ENCODE measurements at places on chromosomes 12 and 14.

- DNase-seq: no peak
Measured at GRCh38 chr12:92605621-92606170, 97.1 kb upstream of the PLEKHG7 start.

DNA sequence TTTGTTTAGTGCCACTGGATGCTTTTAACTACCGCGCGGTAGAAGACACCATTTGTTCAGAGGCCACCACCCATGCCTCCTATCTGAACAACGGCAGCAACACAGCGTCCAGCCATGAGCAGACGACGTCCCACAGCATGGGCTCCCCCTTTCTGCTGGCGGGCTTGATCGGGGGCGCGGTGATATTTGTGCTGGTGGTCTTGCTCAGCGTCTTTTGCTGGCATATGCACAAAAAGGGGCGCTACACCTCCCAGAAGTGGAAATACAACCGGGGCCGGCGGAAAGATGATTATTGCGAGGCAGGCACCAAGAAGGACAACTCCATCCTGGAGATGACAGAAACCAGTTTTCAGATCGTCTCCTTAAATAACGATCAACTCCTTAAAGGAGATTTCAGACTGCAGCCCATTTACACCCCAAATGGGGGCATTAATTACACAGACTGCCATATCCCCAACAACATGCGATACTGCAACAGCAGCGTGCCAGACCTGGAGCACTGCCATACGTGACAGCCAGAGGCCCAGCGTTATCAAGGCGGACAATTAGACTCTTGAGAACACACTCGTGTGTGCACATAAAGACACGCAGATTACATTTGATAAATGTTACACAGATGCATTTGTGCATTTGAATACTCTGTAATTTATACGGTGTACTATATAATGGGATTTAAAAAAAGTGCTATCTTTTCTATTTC, 93.2 kb downstream of the FLRT2 start:
- DNase-seq: no peak

DNA sequence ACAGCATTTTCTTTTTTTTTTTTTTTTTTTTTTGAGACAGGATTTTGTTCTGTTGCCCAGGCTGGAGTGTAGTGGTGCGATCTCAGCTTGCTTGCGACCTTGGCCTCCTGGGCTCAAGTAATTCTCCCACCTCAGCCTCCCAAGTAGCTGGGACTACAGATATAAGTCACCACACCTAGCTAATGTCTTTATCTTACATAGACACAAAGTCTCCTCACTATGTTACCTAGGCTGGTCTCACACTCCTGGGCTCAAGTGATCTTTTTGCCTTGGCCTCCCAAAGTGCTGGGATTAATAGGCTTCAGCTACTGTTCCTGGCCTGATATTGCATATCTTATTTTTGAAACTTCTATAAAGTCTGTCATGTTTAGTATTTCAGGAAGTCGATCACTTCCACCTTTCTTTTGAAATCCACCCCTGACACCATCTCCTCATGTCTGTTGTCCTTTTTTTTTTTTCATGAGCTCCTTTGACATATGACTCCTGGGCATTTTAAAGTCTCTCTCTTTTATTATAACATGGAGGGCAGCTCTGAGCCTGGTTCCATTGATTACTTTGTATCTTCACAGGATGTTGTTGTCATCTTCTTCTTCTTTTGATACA, 5.9 kb upstream of the A2ML1 start:
- DNase-seq: no peak

- no peak for DNase-seq
Measured at GRCh38 chr12:120254809-120255208, 10.7 kb downstream of the PXN start.

DNA sequence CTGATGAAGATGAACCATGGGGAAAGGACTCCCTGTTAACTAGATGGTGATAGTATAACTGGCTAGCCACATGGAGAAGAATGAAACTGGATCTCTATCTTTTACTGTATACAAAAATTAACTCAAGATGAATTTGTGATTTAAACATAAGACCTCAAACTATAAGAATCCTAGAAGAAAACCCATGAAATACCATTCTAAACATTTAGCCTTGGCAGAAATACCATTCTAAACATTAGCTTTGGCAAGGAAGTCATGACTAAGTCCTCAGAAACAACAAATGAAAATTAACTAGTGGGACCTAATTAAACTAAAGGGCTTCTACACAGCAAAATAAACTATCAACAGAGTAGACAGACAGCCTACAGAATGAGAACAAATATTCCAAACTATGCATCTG, 28.4 kb upstream of the NOVA1 start:
- no peak for DNase-seq

GRCh38 chr14:91882776-91883175, 15.4 kb upstream of the TC2N start:
- DNase-seq: no peak

- no peak for DNase-seq
Measured at GRCh38 chr12:92898755-92899154, 30.3 kb downstream of the EEA1 start.

All from cerebellum (tissue), 4 donors.